ENCODE measurements at places on chromosomes 12 and 14. TPM values are rescaled to one million over a fixed set of nuclear protein-coding genes. Genes with fewer than 3 reads are reported as not detected.

GRCh38 chr12:26062566-26062965, 62.3 kb downstream of the BHLHE41 start:
- no peak for DNase-seq

GRCh38 chr12:32478858-32479725, 79.7 kb downstream of the FGD4 start:
- no peak for DNase-seq

DNA sequence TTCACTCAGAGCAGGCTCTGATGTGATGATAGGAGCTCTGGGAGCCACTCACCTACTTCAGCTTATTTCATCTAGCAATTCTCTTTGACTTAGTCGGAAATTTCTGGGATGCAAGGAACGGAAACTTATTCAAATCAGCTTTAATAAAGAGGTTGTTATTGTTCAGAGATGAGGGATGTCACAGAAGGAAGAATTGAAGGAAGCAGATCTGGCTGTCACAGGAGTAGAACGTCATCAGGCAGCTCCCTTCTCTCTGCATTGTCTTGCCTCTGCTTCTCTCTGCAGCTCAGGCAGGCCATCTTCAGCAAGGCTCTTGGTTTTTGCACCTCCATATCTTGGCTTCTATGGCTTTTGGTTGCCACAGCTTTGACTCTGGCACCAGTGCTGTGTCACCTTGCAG, 7.6 kb upstream of the TMEM30B start:
- no peak for DNase-seq

DNA sequence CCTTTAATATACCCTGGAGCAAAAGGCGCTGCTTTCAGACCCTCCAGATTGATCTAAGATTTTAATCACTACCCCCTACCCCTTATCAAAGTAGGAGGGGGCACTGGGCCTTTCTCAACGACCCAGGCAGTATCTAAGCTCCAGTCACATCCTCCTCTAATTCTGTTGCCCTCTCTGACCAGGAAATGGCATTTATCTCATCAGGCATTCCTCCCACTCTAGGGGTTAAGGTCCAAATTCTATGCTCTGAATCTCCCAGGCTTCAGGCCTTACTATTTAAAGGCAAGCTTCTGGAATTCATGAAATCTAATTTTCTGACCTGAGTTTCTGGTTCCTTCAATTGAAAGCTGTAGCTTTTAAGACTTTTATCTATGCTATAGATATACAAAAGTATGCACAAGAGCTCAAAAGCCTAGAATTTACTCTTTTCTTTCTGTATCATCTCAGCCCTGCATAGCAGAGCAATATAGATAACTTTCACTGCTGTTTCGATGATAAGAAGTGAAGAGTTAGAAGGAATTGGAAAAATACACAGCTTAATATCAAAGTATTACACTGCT, 622.9 kb downstream of the RPS29 start:
- DNase-seq, result no peak

FAM222A gene
- 34.5 TPM for polyA plus RNA-seq

IAPP gene
- polyA plus RNA-seq, result 5.7 TPM

PLEKHG7 gene
- 0.33 TPM for polyA plus RNA-seq

VWF gene
- polyA plus RNA-seq, result 68.3 TPM

TTC6 gene
- polyA plus RNA-seq, result 12.4 TPM

BRF1 gene
- 30.3 TPM for polyA plus RNA-seq

DNA sequence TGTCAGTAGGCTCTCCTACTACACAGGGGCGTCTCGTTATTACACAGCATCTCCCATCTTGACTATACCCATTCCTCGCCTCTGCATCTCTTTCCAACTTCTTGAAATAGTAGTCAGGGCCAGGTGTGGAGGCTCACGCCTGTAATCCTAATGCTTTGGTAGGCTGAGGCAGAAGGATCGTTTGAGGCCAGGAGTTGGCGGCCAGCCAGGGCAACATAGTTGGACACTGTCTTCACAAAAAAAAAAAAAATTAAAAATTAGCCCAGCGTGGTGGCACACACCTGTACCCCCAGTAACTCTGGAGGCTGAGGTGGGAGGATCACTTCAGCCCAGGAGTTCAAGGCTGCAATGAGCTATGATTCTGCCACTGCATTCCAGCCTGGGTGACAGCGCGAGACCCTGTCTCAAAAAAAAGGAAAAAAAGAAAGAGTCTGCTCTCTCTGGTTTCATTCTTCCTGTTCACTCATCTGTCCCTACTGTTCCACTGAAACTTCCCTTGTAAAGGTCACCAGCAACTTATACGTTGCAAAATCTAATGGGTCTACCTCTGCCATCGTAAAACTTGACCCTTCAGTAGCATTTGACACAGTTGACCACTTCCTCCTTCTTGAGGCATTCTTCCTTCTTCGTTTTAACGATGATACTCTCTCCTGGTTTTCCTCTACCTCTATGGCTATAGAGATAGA, 41.0 kb upstream of the PTGR2 start:
- DNase-seq, result no peak

TAS2R20 gene
- polyA plus RNA-seq, result 0.46 TPM

DNA sequence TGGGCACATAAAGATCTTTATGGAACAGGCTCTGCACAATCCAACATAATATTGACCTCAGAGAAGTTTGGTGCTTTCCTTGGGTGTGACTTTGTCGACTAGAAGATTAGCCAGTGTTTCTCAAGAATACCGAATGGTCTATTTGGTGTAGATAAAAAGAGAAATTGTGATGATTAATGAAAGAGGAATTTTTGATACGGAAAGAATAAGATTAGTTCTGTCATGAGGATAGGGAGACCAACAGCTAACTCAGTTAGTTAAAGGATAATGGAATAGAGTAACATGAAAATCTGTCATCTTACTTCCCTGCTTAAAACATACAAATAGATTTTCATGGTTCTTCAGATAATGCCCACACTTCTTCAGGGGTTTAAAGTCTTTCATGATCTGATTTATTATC, 24.2 kb downstream of the PTPRO start:
- no peak for DNase-seq

DNA sequence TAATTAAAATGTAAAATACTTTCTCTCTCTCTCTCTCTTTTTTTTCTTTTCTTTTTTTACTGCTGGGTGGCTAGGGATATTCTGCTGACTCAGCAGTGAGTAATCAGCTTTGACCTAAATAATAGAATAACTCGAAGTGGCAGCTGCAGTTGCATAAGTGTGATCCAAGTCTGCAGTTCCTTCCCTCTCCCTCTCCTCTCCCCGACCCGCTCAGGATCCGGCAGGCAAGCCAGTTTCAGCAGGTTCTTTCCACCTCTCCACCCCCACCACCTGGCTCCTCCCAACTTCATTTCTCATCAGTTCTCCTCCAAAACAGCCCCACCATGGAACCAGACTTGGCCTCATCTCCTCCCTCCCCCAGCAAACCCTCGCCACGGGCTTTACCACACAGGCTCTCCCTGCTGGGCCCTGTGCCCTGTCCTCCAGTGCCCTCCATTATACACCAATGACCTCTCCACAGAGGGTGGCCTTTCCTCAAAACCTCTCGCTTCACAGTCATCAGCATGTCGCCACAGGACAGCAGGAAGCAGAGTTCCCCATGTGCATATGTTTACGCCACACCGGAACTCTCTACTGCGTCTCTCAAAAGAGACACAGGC, 22.4 kb downstream of the SLC7A8 start:
- DNase-seq, result peak; percentile 62

GRCh38 chr14:50028458-50028857, 87.9 kb downstream of the VCPKMT start:
- DNase-seq, result no peak

- DNase-seq, result peak; percentile 73
Observed at GRCh38 chr14:32509632-32510187, 180.6 kb downstream of the AKAP6 start.

DNA sequence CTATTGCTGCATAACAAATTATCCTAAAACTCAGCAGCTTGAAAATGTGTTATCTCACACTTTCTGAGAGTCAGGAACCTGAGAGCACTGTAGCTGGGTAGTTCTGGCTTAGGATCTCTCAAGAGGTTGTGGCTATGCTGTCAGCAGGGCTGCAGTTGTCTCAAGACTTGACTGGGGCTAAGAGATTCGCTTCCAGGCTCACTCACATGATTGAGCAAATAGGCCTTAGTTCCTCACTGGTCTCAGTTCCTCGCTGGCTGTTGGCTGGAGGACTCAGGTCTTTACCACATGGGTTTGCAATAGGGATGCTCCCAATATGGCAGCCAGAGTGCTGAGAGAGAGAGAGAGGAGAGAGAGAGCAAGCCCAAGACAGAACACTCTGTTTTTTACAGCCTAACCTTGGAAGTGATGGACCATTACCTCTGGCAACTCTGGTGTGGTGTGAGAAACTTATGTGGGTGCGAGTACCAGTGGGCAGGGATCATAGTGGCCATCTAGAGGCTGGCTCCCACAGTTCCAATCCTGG, 15.9 kb upstream of the DHRS2 start:
- DNase-seq, result no peak

ASCL1 gene
- polyA plus RNA-seq, result 0.33 TPM

GRCh38 chr12:3087758-3088650, 10.8 kb downstream of the TSPAN9 start:
- no peak for DNase-seq

DNA sequence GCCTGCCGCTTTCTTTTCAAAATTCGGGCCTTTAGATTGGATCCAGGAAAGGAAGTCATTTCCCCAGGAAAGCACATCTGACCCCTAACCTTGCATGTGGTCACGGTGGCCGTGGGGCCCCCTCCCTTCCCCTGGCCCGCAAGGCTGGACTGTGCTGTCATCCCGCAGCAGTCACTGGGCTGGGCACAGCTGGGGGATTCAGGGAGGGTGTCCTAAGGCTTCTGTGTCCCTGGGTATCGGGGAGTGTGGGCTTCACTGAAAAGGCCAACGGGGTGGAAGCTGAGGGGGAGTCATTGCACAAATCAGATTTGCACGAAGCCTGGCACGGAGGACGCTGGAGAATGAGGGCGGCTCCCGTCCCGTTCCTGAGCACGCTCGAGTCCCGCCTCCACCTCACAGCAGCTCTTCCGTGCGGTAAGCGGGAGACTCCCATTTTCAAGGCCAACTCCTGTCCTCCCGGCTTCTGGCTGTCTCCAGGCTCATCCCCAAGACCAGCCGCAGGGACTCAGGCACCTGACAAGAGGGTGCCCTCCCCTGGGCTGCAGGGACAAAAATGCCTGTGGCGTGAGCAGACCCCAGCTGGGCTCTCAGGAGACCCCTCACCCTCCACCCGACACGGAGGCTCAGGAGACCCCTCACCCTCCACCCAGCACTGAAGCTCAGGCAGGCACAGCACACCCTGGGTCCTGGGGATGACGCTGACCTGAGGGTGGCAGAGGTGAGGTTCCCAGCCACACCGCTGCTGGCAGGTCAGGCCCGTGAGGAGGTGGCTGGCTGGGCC, 9.6 kb downstream of the XRCC3 start:
- peak; percentile 83 for DNase-seq

GRCh38 chr14:105531894-105532623, 5.7 kb downstream of the TMEM121 start:
- DNase-seq, result no peak

- no peak for DNase-seq
Observed at GRCh38 chr14:57380935-57381334, 9.5 kb upstream of the NAA30 start.

PAPLN gene
- 12.4 TPM for polyA plus RNA-seq

PRIMA1 gene
- polyA plus RNA-seq, result 7.3 TPM

DNA sequence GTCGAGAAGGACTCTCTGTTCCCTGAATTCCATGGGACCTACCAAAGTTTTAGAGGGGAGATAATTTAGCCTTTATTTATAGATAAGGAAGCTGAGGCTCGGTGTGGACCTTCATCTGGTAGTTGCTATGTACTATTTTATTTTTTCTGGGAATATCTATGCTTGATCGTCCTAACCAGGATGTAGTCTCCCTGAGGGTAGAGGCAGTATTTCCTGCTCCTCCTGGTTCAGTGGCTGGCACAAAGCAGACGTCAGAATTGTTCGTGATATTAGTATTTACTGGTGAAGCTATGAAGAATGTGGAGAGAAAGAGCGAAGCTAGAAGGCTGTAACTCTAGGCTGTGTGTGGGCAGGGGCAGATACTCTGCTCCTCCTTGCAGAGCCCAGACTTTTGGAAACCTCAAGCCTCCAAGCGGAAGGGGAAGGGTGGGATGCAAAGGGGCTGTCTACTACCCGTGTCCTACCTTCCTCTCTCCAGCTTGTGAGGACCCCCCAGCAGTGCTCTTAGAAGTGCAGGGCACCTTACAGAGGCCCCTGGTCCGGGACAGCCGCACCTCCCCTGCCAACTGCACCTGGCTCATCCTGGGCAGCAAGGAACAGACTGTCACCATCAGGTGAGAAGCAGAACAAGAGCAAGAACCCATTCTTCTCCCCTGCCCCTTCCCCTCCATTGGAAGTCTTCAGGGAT, 1.4 kb downstream of the LRP10 start:
- DNase-seq, result no peak

GRCh38 chr12:131452444-131452860, 258.4 kb upstream of the SFSWAP start:
- DNase-seq, result peak; percentile 40

- DNase-seq, result peak; percentile 86
Observed at GRCh38 chr14:58280954-58281787, 17.2 kb upstream of the ARID4A start.

BATF gene
- 1.5 TPM for polyA plus RNA-seq

- DNase-seq, result no peak
Observed at GRCh38 chr14:74580275-74580672, 31.8 kb downstream of the LTBP2 start.

DNA sequence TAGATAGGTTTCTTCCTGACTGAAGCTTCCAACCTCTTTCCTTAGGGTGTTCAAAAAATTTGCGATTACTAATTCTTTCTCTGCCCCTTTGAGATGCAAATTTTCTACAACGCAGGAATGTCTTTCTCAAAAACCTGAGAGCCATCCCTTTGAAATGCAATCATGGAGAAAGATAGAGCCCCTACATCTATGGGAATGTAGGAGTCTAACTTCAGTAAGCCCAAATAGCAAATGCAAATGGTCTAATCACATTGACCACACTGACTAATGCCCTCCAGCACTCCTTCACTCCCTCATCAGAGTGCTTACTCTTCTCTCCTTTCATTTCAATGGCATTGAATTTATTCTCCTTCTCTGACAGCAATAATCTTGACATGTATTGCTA, 107.1 kb downstream of the SLC6A15 start:
- DNase-seq, result no peak

KSR2 gene
- polyA plus RNA-seq, result 3.8 TPM

GRCh38 chr12:65432651-65433050, 154.2 kb downstream of the MSRB3 start:
- no peak for DNase-seq

- DNase-seq, result peak; percentile 85
Observed at GRCh38 chr14:103056322-103057027, 874 bp downstream of the CDC42BPB start.

Data from testis (tissue), 5 donors.